ENCODE measurements at places on chromosomes 4 and X.

DNA sequence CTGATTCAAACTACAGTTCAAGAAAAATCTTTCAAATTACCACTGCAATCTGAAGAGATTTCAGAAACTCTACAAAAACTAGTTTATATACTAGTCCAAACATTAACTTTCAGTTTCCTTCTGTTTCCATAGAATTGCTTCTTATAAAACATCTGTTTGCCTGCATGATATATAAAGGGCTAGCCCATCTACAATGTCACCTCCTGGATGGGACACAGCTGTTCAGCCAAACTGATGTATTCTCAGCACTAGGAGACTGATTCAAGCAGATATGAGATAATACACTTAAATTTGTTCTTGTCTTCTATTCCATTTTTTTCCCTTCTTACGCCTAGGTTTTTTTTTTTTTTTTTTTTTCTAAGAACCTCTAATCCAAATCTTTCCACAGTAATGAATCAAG, 1569.7 kb upstream of the IGFBP7 start:
- no peak for DNase-seq

- no peak for DNase-seq
Observed at GRCh38 chr4:55312489-55313101, 33.4 kb upstream of the SRD5A3 start.

GRCh38 chrX:112822892-112823291, 17.7 kb downstream of the AMOT start:
- DNase-seq: no peak

GRCh38 chr4:137345597-137345996, 186.7 kb downstream of the PCDH18 start:
- DNase-seq: no peak

- no peak for DNase-seq
Observed at GRCh38 chr4:15343000-15343399, 84.8 kb upstream of the C1QTNF7 start.

GRCh38 chrX:57596109-57596508, 4.3 kb downstream of the ZXDB start:
- DNase-seq: no peak

- no peak for DNase-seq
Observed at GRCh38 chr4:28639747-28640146, 1779.1 kb downstream of the STIM2 start.

- DNase-seq: no peak
Observed at GRCh38 chrX:40423299-40423698, 157.5 kb upstream of the ATP6AP2 start.

DNA sequence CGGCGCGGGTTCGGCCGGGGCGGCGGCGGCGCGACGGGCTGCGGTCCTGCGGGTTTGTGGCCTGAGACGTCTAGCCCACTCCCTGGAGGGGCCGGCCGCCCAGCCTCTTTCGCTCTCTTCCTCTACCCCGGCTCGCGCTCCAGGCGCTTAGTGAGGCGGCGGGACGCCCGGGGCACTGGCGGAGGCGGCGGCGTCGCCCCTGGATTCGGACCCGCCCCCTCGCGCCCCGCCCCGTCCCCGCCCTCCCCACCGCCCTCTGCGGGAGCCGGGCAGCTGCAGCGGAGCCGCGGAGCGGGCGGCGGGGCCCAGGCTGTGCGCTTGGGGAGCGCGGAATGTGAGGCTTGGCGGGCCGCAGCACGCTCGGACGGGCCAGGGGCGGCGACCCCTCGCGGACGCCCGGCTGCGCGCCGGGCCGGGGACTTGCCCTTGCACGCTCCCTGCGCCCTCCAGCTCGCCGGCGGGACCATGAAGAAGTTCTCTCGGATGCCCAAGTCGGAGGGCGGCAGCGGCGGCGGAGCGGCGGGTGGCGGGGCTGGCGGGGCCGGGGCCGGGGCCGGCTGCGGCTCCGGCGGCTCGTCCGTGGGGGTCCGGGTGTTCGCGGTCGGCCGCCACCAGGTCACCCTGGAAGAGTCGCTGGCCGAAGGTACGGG, at the start of gene BMP2K:
Gene BMP2K, plus strand, starts transcription at position 272 of the 650 bp plus-strand sequence. Its CDS starts 194 bp downstream, at position 466.
- peak; percentile 75 for DNase-seq

GRCh38 chr4:147546349-147546748, 65.5 kb downstream of the EDNRA start:
- DNase-seq: no peak

- no peak for DNase-seq
Observed at GRCh38 chr4:5730436-5730835, 19.4 kb downstream of the EVC start.

GRCh38 chr4:24595659-24596058, 11.3 kb upstream of the DHX15 start:
- no peak for DNase-seq

- DNase-seq: no peak
Observed at GRCh38 chrX:41045960-41046567, 39.2 kb upstream of the USP9X start.

DNA sequence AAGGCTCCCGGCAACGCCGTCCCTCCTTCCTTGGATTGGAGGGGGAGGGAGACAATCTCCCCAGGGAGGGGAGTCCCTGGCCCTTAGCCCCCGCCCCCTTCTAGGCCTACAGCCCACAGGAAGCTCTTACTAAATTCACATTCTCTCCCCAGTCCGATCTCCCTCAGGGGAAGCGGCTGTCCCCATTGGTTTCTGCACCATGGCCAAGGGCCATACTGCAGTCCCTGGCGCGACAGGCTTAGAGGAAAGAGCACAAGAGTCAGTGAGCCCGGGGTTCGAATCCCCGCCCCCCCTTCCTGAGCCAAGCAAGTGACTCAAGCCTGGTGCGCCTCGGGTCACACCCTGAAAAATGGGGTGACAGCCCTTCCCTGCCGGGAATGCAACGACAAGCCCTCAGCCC, 1.1 kb downstream of the ABLIM2 start:
- no peak for DNase-seq

GRCh38 chrX:70480660-70481018, 36.0 kb downstream of the DLG3 start:
- DNase-seq: no peak

GRCh38 chr4:1300466-1301455, 11.1 kb downstream of the MAEA start:
- DNase-seq: no peak

GRCh38 chr4:74217365-74217764, 59.4 kb downstream of the MTHFD2L start:
- no peak for DNase-seq

DNA sequence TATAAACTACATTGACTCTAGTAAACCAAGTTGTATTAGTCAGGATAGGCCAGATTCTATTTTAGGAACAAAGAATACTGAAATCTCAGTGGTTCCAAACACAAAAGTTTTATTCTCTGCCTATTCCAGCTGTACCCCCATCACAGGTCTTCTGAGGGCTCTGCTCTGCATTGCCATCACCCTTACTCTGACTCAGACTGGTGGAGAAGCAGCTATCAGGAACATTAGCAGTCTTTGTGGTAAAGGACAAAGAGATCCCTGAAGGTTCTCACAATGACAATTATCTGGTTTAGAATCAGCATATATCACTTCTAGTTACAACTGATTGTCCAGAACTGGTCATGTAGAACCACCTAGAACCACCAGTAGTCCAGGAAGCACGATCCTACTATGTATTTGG, 251.1 kb downstream of the GLUD2 start:
- DNase-seq: no peak

- no peak for DNase-seq
Observed at GRCh38 chr4:26826721-26827120, 33.9 kb upstream of the STIM2 start.

DNA sequence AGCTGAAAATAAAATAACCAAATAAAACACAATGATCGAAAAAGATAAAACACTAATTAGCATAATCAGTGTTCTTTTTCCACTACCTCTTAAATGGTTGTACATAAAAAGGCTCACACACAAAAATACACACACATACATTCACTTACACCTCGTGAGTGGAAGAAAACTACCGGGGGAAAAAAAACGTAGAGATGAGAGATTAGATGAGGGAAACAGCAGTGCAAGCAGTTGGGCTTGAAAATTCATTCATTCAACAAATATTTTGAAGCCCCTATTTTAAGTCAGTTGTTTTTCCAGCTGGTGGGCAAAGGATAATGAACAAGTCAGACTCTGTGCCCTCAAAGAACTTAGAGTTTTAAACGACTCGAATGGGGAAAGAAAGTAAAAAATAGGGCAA, 1.0 kb downstream of the TBCK start:
- DNase-seq: no peak

GRCh38 chr4:106809076-106809475, 227.0 kb downstream of the DKK2 start:
- DNase-seq: no peak

DNA sequence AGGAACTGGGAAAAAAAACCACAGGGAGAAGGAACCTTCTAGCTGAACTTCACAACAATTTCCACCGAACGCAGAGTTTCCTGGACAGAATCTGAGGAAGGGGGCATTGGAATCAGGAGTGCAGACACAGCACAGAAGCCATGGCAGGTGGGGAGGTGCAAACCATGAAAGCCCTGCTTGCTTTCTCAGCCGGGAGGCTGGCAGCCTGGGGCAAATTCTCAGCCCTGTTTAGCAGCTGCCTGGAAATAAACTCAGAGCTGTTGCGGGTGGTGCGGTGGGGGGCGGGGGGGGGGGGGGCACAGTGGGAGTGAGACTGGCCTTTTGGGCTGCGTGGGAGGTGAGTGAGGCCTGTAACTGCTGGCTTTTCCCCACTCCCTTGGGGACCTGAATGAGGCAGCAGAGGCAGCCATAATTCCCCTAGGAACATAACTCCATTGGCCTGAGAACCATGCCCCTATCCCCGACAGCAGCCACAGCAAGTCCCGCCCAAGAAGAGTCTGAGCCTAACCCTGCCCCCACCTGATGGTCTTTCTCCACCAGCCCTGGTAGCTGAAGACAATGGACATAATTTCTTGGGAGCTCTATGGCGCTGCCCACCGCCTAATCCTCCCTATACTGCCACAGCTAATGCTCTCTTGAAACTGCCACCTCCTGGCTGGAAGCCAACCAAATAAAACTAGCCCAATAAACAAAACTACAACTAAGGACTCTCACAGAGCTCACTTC, 176.3 kb downstream of the FAM13A start:
- DNase-seq: no peak

GRCh38 chr4:55032788-55033187, 92.6 kb downstream of the KDR start:
- no peak for DNase-seq

- no peak for DNase-seq
Observed at GRCh38 chrX:10415306-10416001, 204.9 kb downstream of the MID1 start.

DNA sequence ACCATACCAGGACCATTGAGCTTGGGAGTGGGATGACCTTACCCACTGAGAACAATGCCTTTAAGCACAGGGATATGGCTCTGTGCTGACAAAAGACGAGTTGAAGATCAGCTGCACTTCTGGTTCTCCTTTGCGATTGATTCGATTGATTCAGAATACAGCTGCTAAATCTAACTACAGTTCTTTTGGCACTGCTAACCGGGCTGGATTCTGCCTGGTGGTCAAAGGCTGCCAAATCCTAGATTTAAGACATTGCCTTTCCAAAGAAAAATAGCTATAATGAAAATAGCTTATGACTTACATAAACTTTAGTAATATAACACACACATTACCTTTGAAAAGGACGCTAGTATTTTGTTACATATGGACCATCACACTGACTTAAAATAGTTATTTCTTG, 18.3 kb downstream of the RAP2C start:
- no peak for DNase-seq

DNA sequence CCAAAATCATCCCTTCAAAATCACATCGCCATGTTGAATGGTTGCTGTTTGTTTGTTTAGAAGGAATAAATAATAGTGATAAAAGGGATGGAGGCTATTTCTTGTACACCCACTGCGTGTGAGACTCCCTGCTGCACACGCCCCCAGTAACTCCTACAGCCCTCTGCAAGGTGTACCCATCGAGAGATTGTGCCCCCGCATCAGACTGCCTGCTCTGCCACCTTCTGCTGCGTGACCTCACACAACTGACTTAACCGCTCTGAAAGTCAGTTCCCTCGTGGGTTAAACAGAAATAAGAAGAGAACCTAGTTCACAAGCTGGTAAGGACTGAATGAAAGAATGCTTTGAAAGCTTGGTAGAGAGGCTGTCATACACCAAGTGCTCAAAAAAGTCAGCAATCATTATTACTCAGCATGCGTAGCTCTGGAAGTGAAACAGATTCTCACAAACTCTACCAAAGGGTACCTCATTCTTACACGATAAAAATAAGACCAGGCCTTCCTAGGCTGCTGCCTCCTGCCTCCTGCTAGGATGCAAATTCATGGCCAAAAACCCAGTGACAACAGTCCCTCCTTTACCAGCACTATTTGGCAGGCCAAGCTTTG, 147.1 kb downstream of the CPEB2 start:
- DNase-seq: no peak

DNA sequence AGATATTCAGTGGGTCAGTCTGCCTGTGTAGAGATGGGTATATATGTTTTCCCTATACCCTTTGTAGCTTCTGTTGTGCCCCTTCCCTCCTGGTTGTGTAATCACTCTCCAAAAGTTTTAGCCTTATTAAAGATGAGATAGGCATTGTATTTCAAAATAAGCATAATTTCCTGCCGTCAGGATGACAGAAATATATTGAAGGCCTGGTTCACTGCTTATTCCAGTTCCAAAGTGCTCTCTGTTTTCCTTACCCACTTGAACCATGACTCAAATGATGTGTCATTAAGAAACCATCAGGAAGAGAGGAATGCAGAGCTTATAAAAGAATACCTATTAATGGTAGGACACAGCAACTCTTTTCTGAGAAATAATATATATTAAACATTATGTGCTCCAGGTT, 178.5 kb downstream of the GABRB1 start:
- no peak for DNase-seq

DNA sequence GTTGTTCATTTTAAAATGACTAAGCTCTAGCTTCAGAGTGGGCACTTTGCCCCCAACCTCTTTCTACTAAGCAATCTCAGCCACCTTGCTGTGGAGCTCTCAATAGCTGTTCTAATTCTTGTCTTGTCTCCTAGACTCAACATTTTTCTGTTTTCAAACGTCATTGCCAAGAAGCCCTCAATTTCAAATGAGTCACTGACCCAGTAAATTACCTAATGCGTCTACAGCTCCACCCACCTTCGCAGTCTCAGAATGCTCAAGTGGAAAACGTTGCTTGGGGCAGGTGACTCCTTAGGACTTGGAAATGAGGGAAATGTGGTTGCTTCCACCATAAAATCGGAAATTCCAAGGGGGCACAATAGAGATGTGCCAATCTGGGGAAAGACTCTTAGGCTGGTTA, 59.0 kb downstream of the ING2 start:
- no peak for DNase-seq

DNA sequence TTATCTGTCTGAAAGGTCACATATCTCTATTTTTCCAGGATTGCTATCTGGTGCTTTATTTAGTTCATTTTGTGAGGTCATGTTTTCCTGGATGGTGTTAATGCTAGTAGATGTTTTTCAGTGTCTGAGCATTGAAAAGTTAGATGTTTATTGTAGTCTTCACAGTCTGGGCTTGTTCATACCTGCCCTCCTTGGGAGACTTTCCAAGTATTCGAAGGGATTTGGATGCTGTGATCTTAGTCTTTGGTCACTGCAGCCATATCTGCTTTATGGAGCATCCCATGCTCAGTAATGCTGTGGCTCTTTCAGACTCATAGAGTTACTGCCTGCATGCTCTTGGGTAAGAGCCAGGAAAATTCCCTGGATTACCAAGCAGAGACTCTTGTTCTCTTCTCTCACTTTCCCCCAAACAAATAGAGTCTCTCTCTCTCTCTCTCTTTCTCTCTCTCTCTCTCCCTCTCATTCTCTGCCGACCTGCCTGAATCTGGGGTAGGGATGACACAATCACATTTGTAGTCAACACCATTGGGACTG, 130.0 kb downstream of the AR start:
- DNase-seq: no peak

Measured in stimulated activated CD4-positive, alpha-beta T cell treated with anti-CD3 and anti-CD28 coated beads, Interleukin-12 subunit alpha, Interleukin-12 subunit beta, amount 100 ng/mL, for 48 hours (primary cell).